ENCODE measurements at places on chromosomes 5 and 9. TPM values are rescaled to one million over a fixed set of nuclear protein-coding genes. Genes with fewer than 3 reads are reported as not detected.

CCDC152 gene
- total RNA-seq = not detected

PTRH1 gene
- total RNA-seq = 12.5 TPM

ADAMTS12 gene
- 6.4 TPM for total RNA-seq

LRRC26 gene
- 1.5 TPM for total RNA-seq

ANKRD55 gene
- not detected for total RNA-seq

PTPRD gene
- 0.20 TPM for total RNA-seq

NEUROG1 gene
- total RNA-seq = not detected

IFNK gene
- total RNA-seq = not detected

SECISBP2 gene
- 19.4 TPM for total RNA-seq

ZBTB6 gene
- total RNA-seq = 5.3 TPM

SLCO6A1 gene
- total RNA-seq = not detected

CDKN2A gene
- not detected for total RNA-seq

CRHBP gene
- 0.16 TPM for total RNA-seq

DIRAS2 gene
- not detected for total RNA-seq

QRFP gene
- not detected for total RNA-seq

FAM153A gene
- total RNA-seq = not detected

SPARC gene
- total RNA-seq = 20.5 TPM

PCDHB14 gene
- total RNA-seq = 0.08 TPM

SEC24A gene
- 10.2 TPM for total RNA-seq

SPATA6L gene
- 2.8 TPM for total RNA-seq

GABRA6 gene
- not detected for total RNA-seq

KCNV2 gene
- not detected for total RNA-seq

GRXCR2 gene
- total RNA-seq = not detected

GPRIN1 gene
- total RNA-seq = 7.3 TPM

PRUNE2 gene
- total RNA-seq = 0.08 TPM

SPIN1 gene
- total RNA-seq = 51.6 TPM

PCDHGB7 gene
- total RNA-seq = 0.08 TPM

NLN gene
- 63.6 TPM for total RNA-seq

SMC5 gene
- 10.3 TPM for total RNA-seq

DAP gene
- total RNA-seq = 61.4 TPM

TMEM141 gene
- 78.9 TPM for total RNA-seq

BRD9 gene
- 44.1 TPM for total RNA-seq

GZMA gene
- not detected for total RNA-seq

ORM2 gene
- not detected for total RNA-seq

CDC25C gene
- total RNA-seq = 9.4 TPM

GPX8 gene
- total RNA-seq = 34.2 TPM

PTGDS gene
- total RNA-seq = 0.67 TPM

GLIPR2 gene
- 9.1 TPM for total RNA-seq

BAAT gene
- 0.32 TPM for total RNA-seq

MEGF10 gene
- not detected for total RNA-seq

SH3GL2 gene
- total RNA-seq = 0.05 TPM

GAS1 gene
- total RNA-seq = 0.10 TPM

OGN gene
- total RNA-seq = not detected

MEF2C gene
- 0.02 TPM for total RNA-seq

GPR150 gene
- 0.16 TPM for total RNA-seq

ICE1 gene
- 17.7 TPM for total RNA-seq

ACOT12 gene
- not detected for total RNA-seq

GMCL2 gene
- not detected for total RNA-seq

TEX48 gene
- total RNA-seq = not detected

HMMR gene
- total RNA-seq = 21.5 TPM

MARCOL gene
- total RNA-seq = not detected

CARTPT gene
- not detected for total RNA-seq
